Stimulated activated CD8-positive, alpha-beta memory T cell treated with anti-CD3 and anti-CD28 coated beads, Interleukin-7, amount 100 ng/mL, for 1 hour (primary cell): ENCODE measurements at places on chromosomes 11 and 22.

- peak; percentile 66 for DNase-seq
Observed at GRCh38 chr11:64742889-64743590, 902 bp downstream of the RASGRP2 start.

GRCh38 chr22:27984723-27985122 lies 65.7 kb upstream of the PITPNB start:
- DNase-seq = no peak

- DNase-seq = no peak
Observed at GRCh38 chr22:37546437-37547250, 13.6 kb upstream of the CDC42EP1 start.

- DNase-seq = no peak
Observed at GRCh38 chr11:109302591-109303334, 119.2 kb upstream of the C11orf87 start.

DNA sequence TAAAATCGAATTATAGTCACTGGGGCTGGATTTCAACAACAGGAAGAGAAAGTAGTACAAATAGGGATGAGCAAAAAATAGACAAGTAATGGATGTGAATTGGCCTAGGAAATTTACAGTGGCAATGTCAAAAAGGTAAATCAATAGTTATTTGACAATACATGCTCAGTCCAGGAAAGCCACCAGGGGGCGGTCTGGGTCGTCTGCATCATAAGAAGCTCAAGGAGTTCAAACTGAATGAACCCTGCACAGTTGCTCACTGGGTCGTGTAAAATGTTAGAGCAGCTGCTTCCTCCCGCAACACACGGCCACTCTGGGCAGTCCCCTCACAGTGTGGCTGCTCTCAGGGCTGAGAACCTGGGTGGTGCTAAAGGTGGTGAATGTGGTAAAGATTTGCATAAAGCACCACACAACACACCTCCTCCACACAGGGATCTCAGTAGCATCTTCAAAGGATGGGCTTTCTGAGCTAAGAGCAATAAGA lies 85.9 kb downstream of the ZNF280B start:
- peak; percentile 14 for DNase-seq

GRCh38 chr11:83793310-83793709 lies 507.1 kb upstream of the CCDC90B start:
- DNase-seq = no peak

GRCh38 chr11:15913261-15913660 lies 443.1 kb downstream of the SOX6 start:
- no peak for DNase-seq

DNA sequence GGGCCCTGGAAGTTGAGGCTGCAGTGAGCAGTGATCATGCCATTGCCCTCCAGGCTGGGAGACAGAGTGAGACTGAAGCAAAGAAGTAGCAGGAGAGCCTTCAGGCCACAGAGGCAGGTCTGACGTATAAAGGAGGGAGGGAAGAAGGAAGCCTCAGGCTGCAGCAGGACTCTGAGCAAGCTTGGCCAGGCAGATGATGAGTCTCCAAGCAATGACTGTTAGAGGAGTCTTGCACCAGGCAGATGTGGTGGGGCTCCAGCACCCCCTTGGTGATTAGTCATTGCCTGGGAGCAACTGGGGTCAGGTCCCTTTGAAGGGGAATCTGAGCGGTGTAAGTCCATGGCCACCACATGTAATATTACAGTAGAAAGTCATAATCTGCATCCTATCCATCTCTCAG lies 36.6 kb upstream of the NFAM1 start:
- no peak for DNase-seq

- no peak for DNase-seq
Observed at GRCh38 chr22:48370508-48371325, 1457.0 kb downstream of the BRD1 start.

GRCh38 chr11:68251765-68252164 lies 20.0 kb downstream of the C11orf24 start:
- DNase-seq = no peak

GRCh38 chr11:12126344-12127019 lies 16.1 kb downstream of the MICAL2 start:
- DNase-seq = no peak

DNA sequence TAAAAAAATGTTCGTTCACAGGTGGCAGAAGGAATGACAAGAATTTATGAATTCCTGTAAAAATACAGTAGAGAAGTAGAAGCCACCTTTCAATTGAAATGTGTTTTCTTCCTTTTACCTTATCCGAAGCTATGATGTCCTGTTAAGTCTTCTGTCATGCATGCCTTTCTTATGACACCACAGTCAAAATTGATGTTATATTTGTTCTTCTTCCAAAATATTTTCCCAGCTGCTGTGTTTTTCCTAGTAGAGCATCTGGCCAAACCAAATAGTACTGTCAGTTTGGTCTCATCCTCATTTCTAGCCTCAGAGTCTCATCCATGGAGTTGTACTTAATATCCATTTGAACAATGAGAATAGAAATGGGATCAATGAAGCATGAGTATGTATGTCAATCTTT lies 206.1 kb downstream of the PGR start:
- DNase-seq = no peak

DNA sequence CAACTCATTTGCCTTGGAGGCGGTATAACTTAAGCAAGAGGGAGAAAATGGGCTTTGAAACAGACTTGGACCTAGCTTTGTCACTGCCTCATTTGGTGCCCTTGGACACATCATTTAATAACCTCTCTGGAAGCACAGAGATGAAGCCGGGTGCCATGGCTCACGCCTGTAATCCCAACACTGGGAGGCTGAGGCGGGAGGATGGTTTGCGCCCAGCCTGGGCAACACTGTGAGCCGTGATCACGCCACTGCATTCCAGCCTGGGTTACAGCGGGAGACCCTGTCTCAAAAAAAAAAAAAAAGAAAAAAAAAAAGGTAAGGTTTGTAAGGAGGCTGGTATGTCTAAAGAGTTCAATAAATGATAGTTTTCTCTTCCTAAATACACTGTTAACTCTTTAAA lies 806 bp downstream of the COA4 start:
- no peak for DNase-seq

- DNase-seq = no peak
Observed at GRCh38 chr11:47317064-47317828, 35.3 kb downstream of the MYBPC3 start.

- DNase-seq = no peak
Observed at GRCh38 chr11:18151581-18151980, 19.2 kb downstream of the MRGPRX3 start.

GRCh38 chr11:65207918-65208784 lies 26.4 kb downstream of the CAPN1 start:
- no peak for DNase-seq

- no peak for DNase-seq
Observed at GRCh38 chr11:31050061-31050765, 319.3 kb downstream of the DCDC1 start.

DNA sequence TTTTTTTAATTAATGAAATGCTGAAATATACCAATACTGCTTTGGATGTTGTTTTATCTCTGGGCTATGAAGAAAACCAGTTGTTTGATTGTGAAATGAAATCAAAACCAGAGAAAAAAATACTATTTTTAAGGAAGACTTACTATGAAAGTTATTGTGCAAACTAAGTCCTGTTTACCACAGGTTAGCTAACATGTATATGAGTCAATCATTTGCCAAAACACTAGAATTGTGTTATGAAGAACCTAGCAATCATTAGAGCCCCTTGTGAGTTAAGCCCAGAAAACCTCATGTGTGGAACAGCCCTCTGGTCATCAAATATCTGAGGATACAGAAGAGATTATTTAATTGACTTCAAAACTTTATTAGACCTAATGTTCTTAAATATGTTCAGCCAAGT lies 83.7 kb downstream of the FAT3 start:
- DNase-seq = no peak

GRCh38 chr11:61153593-61154095 lies 7.6 kb downstream of the VPS37C start:
- DNase-seq = no peak

DNA sequence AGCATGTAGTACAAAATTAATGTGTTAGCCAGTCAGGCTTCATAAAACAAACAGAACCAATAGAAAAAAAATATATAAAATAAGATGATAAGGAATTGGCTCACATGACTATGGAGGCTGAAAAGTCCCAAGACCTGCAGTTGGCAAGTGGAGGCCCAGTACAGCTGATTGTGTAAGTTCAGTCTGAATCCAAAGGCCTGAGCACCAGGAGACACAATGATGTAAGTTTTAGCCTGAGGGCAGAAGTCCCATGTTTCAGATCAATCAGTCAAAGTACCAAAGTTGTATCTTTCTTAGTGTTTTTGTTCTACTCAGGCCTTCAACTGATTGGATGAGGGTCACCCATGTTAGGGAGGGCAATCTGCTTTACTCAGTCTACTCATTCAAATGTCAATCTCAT lies 14.3 kb upstream of the OR10D3 start:
- DNase-seq = no peak
